Neuronal stem cell (in vitro differentiated cells): ENCODE measurements at places on chromosomes 1 and 21.

DNA sequence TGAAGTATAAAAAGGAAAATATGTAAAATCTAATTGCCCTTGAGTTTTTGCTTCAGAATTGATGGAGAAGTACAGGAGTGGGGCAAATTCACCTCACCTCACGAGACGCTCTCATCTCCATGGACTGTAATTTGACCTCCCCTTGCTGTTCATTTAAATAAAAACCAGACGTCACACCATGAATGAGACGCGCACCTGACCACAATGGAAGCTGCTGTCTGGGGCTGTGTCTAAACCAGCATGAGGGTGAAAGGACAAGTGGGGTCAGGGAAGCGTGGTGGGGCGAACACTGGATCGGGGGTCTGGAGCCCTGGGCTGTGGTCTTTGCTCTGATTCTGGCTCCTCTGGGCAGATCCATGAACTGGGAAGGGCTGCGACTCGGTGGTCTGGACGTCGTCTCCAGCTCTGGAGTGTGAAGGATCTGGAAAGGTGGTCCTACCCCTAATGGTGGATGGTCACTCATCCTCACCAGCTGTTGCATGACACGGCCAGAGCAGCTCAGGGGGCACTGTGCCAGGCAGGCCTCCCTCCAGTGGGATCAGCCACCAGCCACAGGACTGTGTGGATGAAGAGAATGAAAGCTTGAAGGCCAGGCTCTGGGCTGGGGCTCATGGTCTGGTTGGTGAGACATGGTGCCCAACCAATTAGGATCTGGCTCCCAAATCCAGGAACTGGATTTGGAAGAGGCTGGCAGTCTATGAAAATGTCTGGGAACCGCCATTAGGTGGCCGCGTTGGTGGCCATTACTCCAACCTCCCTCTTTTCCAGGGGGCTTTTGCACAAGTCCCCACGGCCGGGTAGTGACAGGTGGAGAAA is 728.6 kb downstream of the PTPRU start:
- DNase-seq: no peak

- DNase-seq: no peak
Observed at GRCh38 chr1:10716840-10717239, 79.6 kb downstream of the CASZ1 start.

- no peak for DNase-seq
Observed at GRCh38 chr1:115952547-115952946, 23.8 kb upstream of the SLC22A15 start.

GRCh38 chr1:1069711-1070676 is 4.1 kb downstream of the RNF223 start:
- no peak for DNase-seq

DNA sequence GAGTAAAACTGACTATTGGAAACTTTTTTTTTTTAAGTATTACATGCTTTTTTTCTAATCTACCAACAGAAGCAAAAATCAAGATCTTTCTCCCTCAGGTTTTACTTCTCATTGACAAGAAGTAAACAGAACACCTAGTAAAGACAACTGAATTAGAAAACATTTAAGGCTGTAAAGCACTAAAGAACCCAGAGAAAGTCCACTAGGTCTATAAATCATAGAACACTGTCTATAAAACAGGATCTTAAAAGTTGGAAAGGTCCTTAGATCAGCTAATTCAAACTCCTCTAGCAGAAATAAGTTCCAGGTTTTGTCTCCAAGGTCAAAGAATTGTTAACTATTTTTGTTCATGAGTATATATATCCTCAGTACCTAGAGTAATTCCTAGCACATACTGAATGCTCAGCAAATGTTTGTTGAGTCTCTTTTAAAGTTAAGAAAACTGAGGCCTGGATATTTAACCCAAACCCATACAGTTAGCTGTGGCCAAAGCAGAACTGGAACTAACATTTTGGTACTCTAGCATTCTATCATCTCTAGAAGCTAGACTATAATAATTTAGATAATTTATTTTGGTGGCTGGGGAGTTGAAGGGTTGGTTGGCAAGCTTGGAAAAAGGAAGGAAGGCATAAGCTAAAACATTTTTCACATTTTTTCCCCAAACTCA is 3.0 kb downstream of the EPS15 start:
- DNase-seq: no peak

GRCh38 chr1:236530959-236531358 is 7.2 kb downstream of the LGALS8 start:
- DNase-seq: no peak

GRCh38 chr1:56199956-56200355 is 379.4 kb downstream of the PLPP3 start:
- DNase-seq: no peak

GRCh38 chr1:44640200-44640853 is 34.0 kb downstream of the TMEM53 start:
- DNase-seq: no peak

GRCh38 chr1:50266509-50266908 is 156.7 kb downstream of the DMRTA2 start:
- DNase-seq: no peak

- no peak for DNase-seq
Observed at GRCh38 chr1:244768186-244768585, 67.3 kb upstream of the COX20 start.

- no peak for DNase-seq
Observed at GRCh38 chr1:94686882-94687281, 133.3 kb upstream of the SLC44A3 start.

- no peak for DNase-seq
Observed at GRCh38 chr1:79974659-79975058, 968.1 kb upstream of the ADGRL4 start.

- no peak for DNase-seq
Observed at GRCh38 chr1:21379571-21379970, 60.4 kb upstream of the NBPF3 start.

DNA sequence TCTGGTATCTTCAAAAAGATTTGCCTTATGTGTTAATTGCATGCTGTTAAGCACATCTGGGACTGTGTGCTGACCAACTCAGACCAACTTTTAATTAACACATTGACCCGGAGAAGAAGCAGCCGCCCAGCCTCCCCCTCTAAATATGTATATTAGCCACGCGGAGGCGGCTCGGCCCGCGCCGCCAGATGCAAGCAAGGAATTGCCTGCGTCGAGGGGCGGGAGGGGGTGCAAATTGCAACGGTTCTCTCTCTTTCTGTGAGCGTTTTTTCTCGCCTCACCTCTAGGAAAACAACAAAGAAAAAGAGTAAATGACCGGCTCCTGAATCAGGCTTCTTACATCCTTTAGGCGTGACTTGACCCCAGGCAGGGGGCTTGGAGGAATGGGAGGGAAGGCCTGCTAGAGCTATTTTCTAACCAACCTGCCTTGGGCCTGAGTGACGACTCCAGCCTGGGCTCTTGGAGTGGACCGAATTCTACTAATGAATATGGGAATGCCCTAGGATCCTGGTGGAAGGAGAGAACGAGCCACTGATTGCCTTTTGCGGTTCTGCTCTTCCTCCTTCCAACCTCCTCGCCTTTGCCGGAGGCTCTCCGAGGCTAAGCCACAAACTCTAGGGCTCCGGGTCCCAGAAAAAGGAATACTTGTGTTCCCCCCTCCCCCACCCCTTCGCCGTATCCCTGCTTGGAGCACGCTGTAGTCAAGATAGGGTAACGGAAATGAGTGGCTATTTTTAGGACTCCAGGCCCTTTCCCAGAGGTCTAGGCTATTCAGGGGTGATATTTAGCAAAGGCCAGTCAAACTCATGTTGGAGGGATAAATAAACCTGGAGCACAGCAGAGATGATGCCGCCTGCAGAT is 417.0 kb upstream of the ESRRG start:
- peak; percentile 39 for DNase-seq

- DNase-seq: no peak
Observed at GRCh38 chr1:229023651-229024300, 247.1 kb upstream of the RAB4A start.

DNA sequence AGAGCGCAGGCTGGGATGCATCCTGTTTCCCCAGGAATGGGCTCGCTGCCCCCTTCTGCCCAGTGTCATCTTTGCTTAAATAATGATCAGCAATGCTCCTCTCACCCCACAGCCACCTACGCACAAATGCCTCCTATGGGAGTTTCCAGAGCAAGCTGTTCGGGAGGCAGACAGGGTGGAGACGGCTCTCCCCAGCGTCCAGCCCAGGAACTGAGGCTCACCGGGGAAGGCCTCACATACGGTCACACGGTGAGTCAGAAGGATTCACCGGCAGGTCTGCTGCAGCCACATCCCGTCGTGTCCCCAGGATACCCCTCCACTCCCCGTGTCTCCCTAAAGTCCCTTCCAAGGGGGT is 40.3 kb upstream of the RUNX3 start:
- DNase-seq: no peak

DNA sequence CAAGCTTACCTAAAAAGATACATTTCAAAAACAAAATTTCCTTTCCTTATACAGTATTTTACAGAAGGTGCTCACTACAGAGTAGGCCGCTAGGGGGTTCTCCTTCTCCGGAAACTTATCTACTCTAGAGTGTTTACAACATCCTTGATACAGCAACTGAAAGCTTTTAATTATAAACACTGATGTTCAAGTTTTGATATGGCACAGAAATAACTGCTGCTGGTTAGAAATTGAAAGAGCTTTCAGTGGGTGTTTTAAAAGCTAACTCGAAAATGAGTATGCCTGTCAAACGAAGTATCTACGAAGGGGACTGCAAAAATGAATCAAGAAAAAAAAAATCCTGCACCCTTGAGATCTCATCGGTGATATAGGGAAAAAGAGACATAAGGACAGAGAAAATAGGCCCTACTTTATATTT is 1.0 kb downstream of the YOD1 start:
- DNase-seq: peak; percentile 24

DNA sequence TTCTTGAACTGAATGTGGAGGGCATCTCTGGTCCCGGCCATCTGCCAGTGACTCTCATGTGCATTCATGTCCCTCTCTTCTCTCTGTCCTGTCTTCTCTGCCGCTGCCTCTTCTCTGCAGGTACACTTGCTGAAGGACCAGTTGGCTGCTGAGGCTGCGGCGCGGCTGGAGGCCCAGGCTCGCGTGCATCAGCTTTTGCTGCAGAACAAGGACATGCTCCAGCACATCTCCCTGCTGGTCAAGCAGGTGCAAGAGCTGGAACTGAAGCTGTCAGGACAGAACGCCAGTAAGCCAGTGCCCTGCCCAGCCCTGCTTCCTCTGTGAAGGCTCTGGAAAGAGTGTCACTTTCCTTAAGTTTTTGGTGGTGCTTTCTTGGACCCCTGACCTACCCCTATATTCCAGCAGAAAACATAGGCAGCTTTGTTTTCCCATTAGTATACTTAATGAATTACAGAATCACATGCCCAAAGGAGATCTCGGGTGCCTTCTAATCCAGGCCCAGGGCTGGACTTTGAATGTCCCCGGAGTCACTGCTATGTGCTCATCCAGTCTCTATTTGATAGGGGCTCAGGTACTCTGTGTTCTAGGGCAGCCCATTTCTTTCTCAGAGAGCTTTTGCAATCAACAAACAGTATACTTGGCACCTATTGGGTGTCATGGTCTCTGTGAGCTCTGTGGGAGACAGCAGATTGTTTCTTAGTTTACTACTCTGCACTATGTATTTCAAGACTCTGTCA is 11.2 kb downstream of the SPATA46 start:
- DNase-seq: no peak

GRCh38 chr1:100353988-100354387 is 1.7 kb downstream of the CDC14A start:
- no peak for DNase-seq

DNA sequence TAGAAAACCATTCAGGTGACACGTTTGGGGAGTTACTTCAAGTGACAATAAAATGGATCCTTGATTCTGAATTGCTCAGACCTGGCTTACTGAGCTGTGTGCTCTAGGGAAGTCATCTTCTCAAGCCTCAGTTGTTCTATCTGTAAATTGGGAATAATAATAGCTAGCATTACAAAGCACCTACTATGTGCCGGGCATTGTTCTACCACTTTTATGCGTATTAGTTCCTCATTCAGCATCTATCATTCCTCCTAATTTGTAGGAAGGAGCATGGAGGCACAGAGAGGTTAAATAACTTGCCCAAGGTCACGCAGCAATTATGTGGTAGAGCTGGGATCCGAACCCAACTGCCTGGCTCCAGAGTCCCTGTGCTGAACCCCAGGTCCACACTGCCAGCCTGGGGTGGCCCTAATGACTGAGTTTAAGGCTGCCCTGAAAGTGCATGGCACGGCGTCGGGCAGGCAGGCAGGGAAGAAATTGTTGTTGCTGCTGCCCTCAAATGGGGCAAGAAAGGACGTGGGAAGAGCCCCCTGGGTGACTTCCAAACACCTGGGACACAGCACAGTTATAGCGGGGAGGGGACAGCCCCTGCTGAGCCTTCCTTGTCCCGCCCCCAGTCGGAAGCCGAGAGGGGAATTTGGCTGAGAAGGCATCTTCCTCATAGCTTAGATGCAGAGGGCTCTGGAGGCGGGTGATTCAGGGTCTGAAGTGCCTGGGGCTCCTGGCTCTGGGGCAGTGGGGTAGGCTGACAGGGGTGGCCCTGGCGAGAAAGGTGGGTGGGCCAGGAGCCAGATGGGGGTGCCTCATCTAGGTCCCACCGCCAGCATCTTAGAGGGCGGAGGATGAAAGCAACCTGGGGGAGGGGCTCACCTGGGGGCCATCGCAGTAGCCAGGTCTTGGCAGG is 86.5 kb upstream of the IFFO2 start:
- no peak for DNase-seq

DNA sequence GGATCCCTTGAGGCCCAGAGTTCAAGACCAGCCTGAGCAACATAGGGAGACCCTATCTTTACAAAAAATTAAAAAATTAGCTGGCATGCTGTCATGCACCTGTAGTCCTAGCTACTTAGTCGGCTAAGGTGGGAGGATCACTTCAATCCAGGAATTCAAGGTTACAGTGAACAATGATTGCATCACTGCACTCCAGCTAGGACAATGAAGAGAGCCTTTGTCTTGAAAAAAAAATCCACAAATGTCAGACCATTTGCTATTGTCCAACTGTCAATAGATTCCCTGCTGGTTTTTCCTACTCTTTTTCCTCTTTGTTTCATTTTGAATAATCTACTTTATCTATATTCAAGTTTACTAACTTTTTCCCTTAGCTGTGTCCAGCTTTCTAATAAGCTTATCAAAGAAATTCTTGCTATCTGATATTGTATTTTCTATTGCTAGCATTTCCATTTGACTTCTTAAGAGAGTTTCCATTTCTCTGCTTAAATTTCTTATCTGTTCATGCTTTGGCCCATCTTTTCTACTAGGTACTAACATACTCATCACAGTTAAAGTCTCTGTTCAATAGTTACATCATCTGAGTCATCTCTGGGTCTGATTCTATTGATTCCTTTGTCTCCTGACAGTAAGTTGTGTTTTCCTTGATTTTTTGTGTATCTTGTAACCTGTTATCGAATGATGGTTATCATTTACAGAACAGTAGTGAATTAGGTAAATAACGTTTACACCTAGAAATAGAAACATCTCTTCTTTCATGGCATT is 14.8 kb downstream of the MT1HL1 start:
- DNase-seq: no peak
